ENCODE measurements at places on chromosomes 5 and 9. TPM values are rescaled to one million over a fixed set of nuclear protein-coding genes. Genes with fewer than 3 reads are reported as not detected.

- no peak for DNase-seq
- H3K4me1 ChIP-seq = no peaks in the 10 kb centered on the region
- no peak overlapping the region for H3K27ac ChIP-seq
- no peak overlapping the region for H3K4me3 ChIP-seq
- no peaks in the 10 kb centered on the region for H3K36me3 ChIP-seq
- H3K27me3 ChIP-seq = no peaks in the 10 kb centered on the region
Measured at GRCh38 chr9:115672477-115673316, 480.9 kb upstream of the PAPPA start.

The SPATA31A3 gene
- 4.4 TPM for total RNA-seq

The PAEP gene
- total RNA-seq = not detected

DNA sequence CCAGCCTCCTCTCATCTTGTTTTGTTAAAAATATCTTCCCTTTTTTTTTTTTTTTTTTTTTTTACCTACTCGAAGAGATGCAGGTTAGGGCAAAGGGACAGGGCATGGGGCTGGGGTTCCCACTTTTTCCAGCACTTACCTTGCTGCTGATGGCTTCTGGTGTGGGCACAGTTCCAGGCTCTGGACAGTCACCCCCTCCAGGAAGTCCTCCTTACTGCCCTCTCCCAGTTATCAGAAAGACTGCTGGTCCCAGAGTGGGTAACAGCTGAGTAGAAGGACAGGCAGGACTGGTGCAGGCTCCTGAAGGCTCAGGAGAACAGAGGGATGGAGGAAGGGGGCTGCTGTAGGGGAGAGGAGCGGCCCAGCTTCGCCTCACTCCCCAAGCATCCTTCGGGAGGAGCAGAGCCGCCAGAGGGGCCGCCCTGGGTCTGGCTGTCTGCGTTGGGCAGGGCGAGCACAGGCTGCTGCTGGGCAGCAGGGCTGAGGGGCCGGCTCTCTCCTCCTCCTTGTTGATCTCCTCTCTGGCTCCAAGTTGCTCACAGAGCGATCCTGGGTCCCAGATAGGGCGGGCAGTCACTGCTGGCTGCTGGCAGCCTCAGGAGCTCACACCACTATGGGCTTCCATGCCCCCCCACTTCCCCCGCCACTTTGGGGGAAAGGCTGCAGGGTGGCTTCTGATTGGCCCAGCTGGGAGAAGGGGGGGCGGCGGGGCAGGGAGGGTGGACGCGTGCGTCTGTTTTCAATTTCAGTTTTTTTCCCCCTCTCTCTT is at the start of gene PDGFRB:
Gene PDGFRB, minus strand, starts transcription at position 588 of the 769 bp plus-strand sequence. CDS start 18,798 bp downstream, outside the sequence.
- H3K4me1 ChIP-seq = peaks cover 29% of the 10 kb centered on the region
- peak within 1 kb of the TSS; percentile 49 for H3K4me3 ChIP-seq
- H3K27ac ChIP-seq = peak within 1 kb of the TSS; percentile 81
- DNase-seq = peak; percentile 87

DNA sequence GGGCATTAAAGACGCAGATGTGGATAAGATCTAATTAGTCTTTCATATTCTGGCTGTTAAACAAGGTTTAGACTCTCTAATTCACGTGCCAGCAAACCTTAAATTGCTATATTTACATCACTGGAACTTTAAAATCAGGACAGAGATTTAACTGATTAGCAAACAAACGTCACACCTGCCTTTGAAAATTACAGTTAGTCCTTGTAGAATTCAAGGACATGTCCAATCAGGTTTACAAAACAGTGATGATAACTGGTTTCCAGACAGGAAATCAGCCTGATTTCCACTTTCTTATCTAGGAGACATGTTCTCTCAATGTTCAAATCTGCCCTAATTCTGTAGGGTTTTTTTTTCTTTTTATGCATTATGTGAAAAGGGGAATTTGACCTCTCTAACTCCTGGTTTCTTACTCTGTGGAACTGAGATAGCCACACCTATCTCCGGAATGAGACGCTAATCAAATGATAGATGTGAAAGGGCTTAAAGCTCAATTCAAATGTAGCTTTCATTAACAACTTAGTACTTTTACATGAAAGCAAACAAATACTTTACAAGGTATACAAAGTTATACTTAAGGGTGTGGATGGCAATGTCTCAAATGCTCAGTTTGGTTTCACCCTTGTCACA is 26.5 kb downstream of the SPINK5 start:
- no peaks in the 10 kb centered on the region for H3K4me1 ChIP-seq
- no peak for DNase-seq
- H3K4me3 ChIP-seq = no peak overlapping the region
- no peaks in the 10 kb centered on the region for H3K27me3 ChIP-seq

DNA sequence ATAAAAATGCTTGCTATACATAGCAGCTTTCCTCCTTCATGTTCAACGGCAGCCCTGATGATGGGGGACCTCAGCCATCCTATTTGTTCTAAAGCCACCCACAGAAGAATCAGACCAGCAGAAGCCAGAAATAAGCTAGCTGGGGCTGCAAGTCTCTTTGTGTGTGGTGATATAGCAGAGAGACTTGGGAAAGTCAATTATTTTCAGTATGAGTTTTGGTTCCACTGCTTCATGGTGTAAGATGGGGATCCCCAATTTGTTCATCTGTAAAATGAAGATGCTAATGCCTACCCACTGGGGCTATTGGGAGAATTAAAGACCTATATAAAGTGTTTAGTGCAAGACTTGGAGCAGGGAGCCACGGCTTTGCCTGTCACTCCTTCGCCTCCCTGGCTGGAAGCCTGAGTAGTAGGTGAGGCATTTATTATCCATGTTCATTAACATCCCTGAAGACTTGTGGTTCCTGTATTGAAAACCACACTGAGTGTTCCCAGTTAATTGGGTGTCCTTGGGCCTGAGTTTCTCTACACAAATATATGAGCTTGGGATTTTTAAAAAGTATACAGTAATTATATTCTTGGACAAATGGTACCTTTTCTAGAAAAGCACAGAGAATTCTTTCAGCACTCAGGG is 210.1 kb upstream of the SLC24A2 start:
- DNase-seq = no peak
- H3K27ac ChIP-seq = no peak overlapping the region
- H3K4me3 ChIP-seq = no peak overlapping the region
- no peaks in the 10 kb centered on the region for H3K4me1 ChIP-seq
- no peaks in the 10 kb centered on the region for H3K27me3 ChIP-seq
- H3K36me3 ChIP-seq = no peaks in the 10 kb centered on the region

DNA sequence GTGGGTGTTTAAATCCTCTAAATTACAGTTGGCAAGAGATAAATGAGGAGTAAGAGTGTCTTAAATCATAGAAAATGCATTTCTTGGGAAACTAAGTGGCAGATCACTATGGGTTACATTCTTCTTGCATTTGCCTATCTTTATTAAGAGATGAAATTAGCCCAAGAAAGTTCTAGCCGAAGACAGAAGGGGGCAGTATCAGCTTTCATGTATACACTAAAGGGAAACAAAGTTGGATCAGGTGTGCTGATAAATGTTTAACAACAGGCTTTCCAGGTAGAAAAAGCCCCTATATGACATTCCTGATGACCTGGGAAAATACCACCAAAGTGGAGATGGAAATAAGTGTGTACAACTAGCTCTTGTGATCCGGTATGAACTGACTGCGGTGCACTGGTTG is 81.9 kb upstream of the TLR4 start:
- H3K36me3 ChIP-seq = no peaks in the 10 kb centered on the region
- no peak overlapping the region for H3K4me3 ChIP-seq
- DNase-seq = no peak
- H3K27me3 ChIP-seq = no peaks in the 10 kb centered on the region
- no peaks in the 10 kb centered on the region for H3K4me1 ChIP-seq

GRCh38 chr9:84322828-84323227 is 17.7 kb downstream of the SLC28A3 start:
- H3K4me1 ChIP-seq = no peaks in the 10 kb centered on the region
- no peak for DNase-seq
- no peak overlapping the region for H3K27ac ChIP-seq
- no peaks in the 10 kb centered on the region for H3K27me3 ChIP-seq
- H3K36me3 ChIP-seq = no peaks in the 10 kb centered on the region

DNA sequence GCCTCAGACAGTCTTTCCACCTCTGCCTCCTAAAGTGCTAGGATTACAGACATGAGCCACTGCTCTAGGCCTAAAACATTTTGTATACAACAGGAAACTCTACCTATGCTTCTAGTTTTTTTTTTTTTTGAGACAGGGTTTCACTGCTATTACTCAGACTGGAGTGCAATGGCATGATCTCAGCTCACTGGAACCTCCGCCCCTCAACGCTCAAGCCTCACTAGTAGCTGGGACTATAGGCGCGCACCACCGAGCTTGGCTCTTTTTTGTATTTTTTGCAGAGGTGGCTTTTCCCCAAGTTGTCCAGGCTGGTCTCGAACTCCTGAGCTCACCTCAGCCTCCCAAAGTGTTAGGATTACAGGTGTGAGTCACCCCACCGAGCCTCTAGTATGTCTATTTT is 5.4 kb downstream of the HSPA9 start:
- H3K4me1 ChIP-seq = peaks cover 6% of the 10 kb centered on the region
- H3K4me3 ChIP-seq = no peak overlapping the region
- no peak for DNase-seq
- no peaks in the 10 kb centered on the region for H3K27me3 ChIP-seq
- no peaks in the 10 kb centered on the region for H3K36me3 ChIP-seq
- no peak overlapping the region for H3K27ac ChIP-seq

DNA sequence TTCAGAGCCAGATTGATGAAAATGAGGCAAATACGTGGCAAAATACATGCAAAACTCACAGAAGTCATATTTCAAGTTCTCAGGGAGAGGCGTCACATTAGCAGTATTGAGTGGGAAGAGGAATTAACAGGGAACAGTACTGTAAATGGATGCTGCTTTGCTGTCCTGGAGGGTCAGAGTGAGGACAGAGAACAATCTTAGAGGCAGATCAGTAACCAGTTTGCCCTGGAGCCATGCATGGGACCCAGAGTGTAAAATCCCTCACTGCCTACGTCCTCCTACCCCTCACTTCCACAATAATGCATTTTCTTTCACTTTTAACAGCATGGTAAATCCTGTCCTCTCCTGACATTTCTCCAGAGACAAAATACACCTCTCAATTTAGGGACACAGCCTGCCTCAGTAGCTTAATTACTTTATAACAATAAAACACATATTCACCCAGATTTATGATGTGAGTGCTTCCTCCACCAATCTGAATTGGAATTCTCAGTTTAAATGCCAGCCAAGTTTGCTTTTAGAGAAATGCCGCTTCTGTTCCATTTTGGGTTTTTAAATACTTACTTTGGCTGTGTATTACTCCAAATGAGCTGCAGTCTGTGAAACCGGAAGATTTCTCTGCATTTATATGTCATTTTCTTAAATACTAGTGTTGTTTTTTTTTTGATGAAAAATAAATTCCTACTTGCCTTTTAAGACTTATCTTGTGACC is 70.0 kb downstream of the LMNB1 start:
- no peak for DNase-seq
- H3K27me3 ChIP-seq = no peaks in the 10 kb centered on the region
- no peaks in the 10 kb centered on the region for H3K36me3 ChIP-seq
- H3K4me3 ChIP-seq = no peak overlapping the region

GRCh38 chr5:95454536-95454935 is 63.4 kb downstream of the FAM81B start:
- no peaks in the 10 kb centered on the region for H3K27me3 ChIP-seq
- no peaks in the 10 kb centered on the region for H3K4me1 ChIP-seq
- no peak for DNase-seq

- H3K27ac ChIP-seq = no peak overlapping the region
- H3K36me3 ChIP-seq = no peaks in the 10 kb centered on the region
- no peaks in the 10 kb centered on the region for H3K4me1 ChIP-seq
- DNase-seq = no peak
- no peak overlapping the region for H3K4me3 ChIP-seq
Measured at GRCh38 chr9:86434039-86434726, 80.0 kb upstream of the TUT7 start.

GRCh38 chr9:121852651-121853616 is 201.5 kb downstream of the DAB2IP start:
- H3K27me3 ChIP-seq = no peaks in the 10 kb centered on the region
- peak; percentile 96 for DNase-seq
- H3K4me3 ChIP-seq = no peak overlapping the region
- no peaks in the 10 kb centered on the region for H3K36me3 ChIP-seq

DNA sequence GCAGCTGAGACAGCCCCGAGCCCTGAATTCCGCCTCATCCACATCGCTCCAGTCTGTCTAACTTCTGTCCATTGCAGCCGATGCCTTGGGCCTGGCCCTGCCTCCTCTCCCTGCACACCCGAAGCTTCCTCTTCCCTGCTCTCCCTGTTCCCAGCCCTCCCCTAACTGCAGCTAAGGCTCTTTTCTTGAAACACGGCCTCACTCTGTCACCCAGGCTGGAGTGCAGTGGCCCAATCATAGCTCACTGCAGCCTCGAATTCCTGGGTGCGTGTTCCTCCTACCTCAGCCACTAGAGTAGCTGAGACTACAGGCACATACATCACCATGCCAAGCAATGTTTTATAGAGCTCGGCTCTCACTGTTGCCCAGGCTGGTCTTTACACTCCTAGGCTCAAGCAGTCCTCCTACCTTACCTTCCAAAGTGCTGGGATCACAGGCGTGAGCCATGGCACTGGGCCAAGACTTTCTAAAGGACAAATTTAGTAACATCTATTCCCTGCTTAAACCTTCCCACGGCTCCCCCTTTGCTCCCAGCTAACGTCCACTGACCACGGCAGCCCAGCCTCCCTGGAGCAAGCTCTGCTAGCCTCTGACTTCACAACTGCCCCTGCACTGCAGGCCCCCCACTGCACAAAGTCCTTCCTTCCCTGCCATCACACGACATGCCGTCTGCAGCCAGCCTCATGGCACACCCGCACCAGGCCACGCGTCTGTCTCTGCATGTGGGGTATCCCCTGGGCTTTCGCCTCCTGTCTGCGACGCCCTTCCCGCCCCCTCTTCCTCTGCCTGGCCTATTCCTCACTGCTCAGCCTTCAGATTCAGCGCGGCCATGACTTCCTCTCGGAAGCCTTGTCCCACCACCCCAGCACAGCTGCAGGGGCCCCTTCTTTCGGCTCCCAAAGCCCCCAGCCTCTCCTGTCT is 28.6 kb downstream of the LAMC3 start:
- H3K4me3 ChIP-seq = no peak overlapping the region
- H3K36me3 ChIP-seq = no peaks in the 10 kb centered on the region
- no peaks in the 10 kb centered on the region for H3K27me3 ChIP-seq
- H3K27ac ChIP-seq = peak overlapping the region; percentile 56
- DNase-seq = peak; percentile 25

The ACSL6 gene
- total RNA-seq = 44.9 TPM

GRCh38 chr5:125149527-125149926 is 403.1 kb upstream of the ZNF608 start:
- DNase-seq = no peak
- no peak overlapping the region for H3K27ac ChIP-seq
- H3K36me3 ChIP-seq = no peaks in the 10 kb centered on the region
- no peaks in the 10 kb centered on the region for H3K27me3 ChIP-seq

The MCTP1 gene
- 9.7 TPM for total RNA-seq

The CEP72 gene
- total RNA-seq = 19.8 TPM

DNA sequence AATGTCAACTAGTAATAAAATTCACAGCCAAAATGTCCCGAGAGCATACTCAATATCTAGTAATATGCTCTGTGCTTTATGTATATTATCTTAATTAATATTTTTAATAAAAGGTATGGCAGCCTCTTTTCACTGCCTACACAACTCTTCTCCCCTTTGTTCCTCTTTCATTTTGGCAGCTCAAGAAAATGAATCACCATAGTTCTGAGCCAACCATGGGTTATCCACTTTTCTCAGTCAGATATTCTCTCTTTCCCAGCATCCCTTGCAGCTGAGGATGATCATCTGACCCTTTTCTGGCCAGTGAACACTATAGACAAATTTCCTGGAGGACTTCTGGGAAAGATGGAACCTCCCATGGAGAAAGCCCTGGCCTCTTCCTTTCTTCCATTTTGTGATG is 8.2 kb upstream of the DOCK8 start:
- no peaks in the 10 kb centered on the region for H3K36me3 ChIP-seq
- no peaks in the 10 kb centered on the region for H3K27me3 ChIP-seq
- no peak overlapping the region for H3K27ac ChIP-seq
